Activated CD4-positive, alpha-beta T cell treated with anti-CD3 and anti-CD28 coated beads, Interleukin-2, amount 10 ng/mL, durations not matched to agents 7 days and 5 days (primary cell): ENCODE measurements at places on chromosomes 4 and X. TPM values are rescaled to one million over a fixed set of nuclear protein-coding genes. Genes with fewer than 3 reads are reported as not detected.

Gene ANAPC4
- 37.5 TPM for total RNA-seq

Gene LAMTOR3
- total RNA-seq = 33.1 TPM

Gene CDK16
- total RNA-seq = 64.2 TPM

Gene EFHC2
- total RNA-seq = 2.3 TPM

Gene TCEAL9
- not detected for total RNA-seq

- no peak overlapping the region for H3K4me3 ChIP-seq
- H3K27ac ChIP-seq = no peak overlapping the region
- H3K27me3 ChIP-seq = no peaks in the 10 kb centered on the region
- no peak for DNase-seq
Measured at GRCh38 chr4:24229978-24230377, 340.1 kb upstream of the PPARGC1A start.

DNA sequence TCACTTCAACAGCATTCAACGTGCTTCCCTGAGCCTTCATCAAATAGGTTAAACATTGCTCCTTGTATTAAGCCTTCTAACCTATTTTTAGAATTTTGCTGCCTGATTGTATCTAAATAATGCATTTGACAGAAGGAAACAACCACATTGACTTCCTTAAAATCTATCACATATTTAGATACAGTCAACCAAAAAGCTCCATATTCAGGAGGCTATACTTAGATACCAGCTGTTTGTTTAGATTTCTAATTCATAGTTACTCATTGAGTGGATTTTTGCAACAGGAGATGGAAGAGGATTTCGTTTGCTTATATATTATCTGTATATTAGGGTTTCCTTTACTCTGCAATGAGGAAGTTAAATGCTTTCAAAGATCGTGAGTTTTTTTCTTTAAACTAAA lies 241.1 kb upstream of the PPP1R2C start:
- no peak overlapping the region for H3K27ac ChIP-seq
- H3K4me3 ChIP-seq = no peak overlapping the region
- H3K4me1 ChIP-seq = no peaks in the 10 kb centered on the region
- no peak for DNase-seq
- H3K36me3 ChIP-seq = no peaks in the 10 kb centered on the region

DNA sequence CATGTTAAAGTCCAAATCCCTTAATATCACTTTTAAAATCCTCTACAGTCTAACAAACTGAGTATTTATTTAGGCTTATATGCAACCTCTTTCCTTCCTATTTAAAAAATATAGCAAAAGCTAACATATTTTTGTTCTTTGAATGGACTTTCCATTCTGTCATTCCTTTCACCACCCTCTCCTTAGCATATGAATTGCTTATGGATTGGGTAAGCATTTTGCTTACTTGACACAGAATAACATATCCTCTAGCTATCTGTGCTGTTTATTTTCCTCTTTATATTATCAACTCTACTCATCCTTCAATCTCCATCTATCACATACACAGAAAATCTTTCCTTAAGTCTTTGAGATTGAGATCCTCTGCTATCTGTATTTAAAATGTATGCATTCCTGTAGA lies 206.1 kb upstream of the NEIL3 start:
- H3K4me3 ChIP-seq = no peak overlapping the region
- no peaks in the 10 kb centered on the region for H3K4me1 ChIP-seq
- no peaks in the 10 kb centered on the region for H3K27me3 ChIP-seq
- no peak overlapping the region for H3K27ac ChIP-seq

- H3K4me3 ChIP-seq = no peak overlapping the region
- peak; percentile 39 for DNase-seq
- no peaks in the 10 kb centered on the region for H3K27me3 ChIP-seq
- H3K27ac ChIP-seq = no peak overlapping the region
- no peaks in the 10 kb centered on the region for H3K36me3 ChIP-seq
- H3K4me1 ChIP-seq = no peaks in the 10 kb centered on the region
Measured at GRCh38 chr4:173752610-173753230, 222.7 kb upstream of the HAND2 start.

GRCh38 chr4:11669156-11669555 lies 240.5 kb upstream of the HS3ST1 start:
- H3K36me3 ChIP-seq = no peaks in the 10 kb centered on the region
- H3K27me3 ChIP-seq = no peaks in the 10 kb centered on the region
- DNase-seq = no peak
- H3K4me1 ChIP-seq = no peaks in the 10 kb centered on the region
- H3K4me3 ChIP-seq = no peak overlapping the region

DNA sequence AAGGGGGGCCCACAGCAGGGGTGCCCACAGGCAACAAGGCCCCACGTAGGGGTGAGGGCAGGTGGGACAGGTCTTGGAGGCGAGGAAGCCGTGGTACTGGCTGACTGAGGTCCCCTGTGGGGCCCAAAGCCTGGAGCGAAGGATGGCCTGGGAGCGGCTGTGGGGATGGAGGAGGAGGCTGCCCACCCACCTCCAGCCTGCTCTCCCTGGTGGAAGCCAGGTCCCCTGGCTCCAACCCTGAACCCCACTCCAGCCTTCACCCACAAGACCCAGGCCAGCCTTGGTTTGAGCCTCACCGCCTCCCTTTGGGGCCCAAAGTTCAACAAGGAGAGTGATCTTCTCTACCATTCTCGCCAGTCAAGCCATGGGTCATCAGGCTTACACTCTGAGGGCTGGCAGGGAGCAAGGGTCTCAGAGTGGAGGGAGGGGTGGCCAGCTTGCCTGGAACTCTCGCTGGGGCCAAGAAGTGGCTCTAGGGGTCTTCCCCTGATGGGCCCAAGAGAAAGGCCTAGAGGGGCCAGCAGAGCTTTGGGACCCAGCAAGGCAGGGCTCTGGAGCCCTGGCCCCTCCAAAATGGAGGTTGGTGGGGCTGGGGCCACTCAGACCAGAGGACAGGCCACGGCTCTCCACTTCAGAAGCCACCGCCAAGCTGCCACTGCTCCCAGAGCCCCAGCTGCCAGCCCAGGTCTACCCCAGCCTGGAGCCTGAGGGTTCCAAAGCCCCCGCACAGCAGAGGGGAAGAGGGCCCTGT lies 5.0 kb downstream of the PNCK start:
- no peak overlapping the region for H3K4me3 ChIP-seq
- H3K27me3 ChIP-seq = peaks cover 24% of the 10 kb centered on the region
- no peak for DNase-seq
- H3K4me1 ChIP-seq = peaks cover 7% of the 10 kb centered on the region

DNA sequence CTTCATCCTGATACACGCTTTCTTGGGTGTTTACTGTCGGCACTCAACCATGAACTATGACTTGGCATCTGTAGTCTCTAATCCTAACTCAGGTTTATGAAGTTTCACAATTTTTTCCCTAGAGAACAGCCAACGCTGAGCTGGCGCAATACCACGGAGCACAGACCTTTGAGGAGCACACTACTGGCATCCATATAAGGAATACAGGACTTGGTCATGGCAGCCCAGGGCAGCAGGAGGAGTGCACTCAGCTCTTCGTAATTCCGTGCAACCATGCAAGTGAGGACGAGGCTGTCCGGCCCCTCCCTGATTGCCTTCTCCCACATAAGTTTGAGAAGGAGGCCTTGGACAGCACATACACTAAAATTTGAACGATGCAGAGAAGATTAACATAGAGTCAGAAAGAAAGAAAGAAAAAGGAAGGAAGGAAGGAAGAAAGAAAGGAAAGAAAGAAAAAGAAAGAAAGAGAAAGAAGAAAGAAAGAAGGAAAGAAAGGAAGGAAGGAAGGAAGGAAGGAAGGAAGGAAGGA lies 41.0 kb upstream of the PDLIM5 start:
- H3K4me3 ChIP-seq = no peak overlapping the region
- DNase-seq = no peak
- H3K36me3 ChIP-seq = no peaks in the 10 kb centered on the region
- H3K27me3 ChIP-seq = peaks cover 16% of the 10 kb centered on the region
- no peaks in the 10 kb centered on the region for H3K4me1 ChIP-seq

GRCh38 chr4:78528327-78528726 lies 23.2 kb upstream of the ANXA3 start:
- no peak for DNase-seq
- no peaks in the 10 kb centered on the region for H3K36me3 ChIP-seq
- no peak overlapping the region for H3K27ac ChIP-seq
- H3K4me1 ChIP-seq = no peaks in the 10 kb centered on the region

GRCh38 chr4:26267087-26267486 lies 53.7 kb upstream of the RBPJ start:
- peaks cover 10% of the 10 kb centered on the region for H3K27me3 ChIP-seq
- no peak overlapping the region for H3K27ac ChIP-seq
- no peak overlapping the region for H3K4me3 ChIP-seq
- H3K36me3 ChIP-seq = no peaks in the 10 kb centered on the region
